ENCODE measurements at places on chromosomes 5 and 9.

DNA sequence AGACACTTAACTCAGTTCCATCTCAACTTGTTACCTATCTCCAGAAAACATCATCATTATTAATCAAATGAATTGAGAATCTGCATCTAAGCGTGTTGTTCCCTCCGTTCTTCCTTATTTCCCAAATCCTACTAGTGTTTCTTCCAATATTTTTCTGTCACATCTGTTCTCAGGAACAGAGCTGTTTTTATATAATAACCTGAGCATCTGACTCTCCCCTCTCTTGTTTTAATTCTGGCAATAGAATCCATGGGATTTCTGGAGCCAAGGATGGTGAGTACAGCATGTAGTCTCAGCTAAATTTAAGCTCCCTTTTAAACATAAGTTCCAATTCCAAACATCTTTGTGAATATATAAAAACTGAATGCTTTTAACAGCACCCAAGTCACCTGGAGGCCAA, 558.3 kb downstream of the DTWD2 start:
- DNase-seq: no peak

DNA sequence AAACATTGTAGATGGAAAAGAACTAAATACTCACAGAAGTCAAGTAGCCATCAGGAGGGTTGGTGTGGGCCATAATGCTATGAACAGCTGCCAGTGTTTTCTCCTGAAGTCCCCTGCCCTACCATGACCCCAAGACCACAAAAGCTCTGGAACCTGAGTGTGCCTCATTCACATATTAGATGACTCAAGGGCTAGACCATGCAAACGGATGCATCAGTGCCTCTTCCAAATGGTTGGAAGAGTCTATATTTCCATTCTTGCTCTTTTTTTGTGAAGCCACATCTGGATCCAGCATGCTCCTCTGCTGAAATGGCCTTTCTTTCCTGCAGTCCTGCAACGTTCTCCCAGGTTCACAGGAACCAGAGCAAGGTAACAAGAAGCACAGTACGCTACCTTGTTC, 136.6 kb upstream of the EPB41L4A start:
- no peak for DNase-seq

DNA sequence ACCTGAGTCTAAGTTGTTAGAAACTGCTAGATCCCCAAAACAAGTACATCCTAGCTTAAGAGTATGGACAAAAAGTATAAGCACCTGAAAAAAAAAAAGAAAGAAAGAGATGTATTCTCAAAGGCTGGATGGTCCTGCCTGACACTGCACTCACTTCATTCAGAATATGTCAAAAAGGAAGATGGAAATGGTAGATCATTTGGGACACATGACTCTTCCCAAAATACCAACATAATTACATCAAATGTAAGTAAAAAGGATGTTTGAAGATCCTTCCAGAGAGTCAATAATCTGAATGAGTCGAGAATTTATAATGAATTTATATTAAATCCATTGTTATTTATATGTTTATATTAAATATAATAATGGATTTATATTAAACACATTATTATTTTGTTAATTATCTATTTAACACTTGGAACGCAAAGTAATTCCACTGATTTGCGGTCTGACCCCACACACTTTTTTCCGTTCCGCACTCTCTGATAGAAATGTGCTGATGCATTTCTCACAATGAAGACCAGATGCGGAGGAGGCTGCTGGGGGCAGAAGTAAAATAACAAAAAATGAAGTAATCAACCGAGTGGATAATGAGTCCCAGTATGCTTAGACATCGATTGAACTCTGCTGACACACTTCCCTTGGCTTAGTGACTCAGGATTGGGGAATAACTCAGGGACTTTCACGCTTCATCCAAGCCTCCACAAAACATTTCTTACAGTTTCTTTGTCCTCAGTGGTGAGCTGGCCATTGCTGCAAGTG, 201.2 kb downstream of the ADAMTS12 start:
- DNase-seq: no peak

- DNase-seq: no peak
These were observed 93.7 kb downstream of the PCDH1 start for GRCh38 chr5:141784529-141784928.
